Skin of body (tissue), 3 donors: ENCODE measurements at places on chromosomes 3 and 15. TPM values are rescaled to one million over a fixed set of nuclear protein-coding genes. Genes with fewer than 3 reads are reported as not detected.

The PDCD7 gene
- total RNA-seq = 10.9 TPM

DNA sequence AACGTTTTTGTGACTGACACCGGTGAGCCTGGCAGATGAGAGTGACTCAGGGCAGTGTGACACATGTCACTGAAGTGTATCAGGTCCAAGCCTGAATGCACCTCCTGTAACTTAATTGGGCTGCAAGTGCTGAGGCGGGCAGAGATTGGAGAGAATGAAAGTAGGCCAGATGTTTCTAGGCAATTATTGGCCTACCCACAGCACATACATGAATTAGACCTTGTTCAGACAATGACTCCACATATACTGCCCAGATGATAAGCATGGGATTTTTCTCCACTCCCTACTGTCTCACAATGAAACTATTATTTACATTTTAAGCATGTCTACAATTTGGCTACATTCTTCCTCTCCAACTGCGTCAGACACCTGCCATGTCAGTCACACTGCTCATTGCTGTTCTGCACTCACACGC is 187.3 kb upstream of the ZNF385D start:
- DNase-seq = no peak

GRCh38 chr15:38769492-38769891 is 204.9 kb upstream of the RASGRP1 start:
- DNase-seq = no peak

GRCh38 chr3:127844326-127844942 is 22.1 kb upstream of the MGLL start:
- no peak for DNase-seq

GRCh38 chr3:141183606-141184005 is 48.0 kb upstream of the PXYLP1 start:
- no peak for DNase-seq

- no peak for DNase-seq
Observed at GRCh38 chr15:69092159-69092558, 68.3 kb upstream of the GLCE start.

DNA sequence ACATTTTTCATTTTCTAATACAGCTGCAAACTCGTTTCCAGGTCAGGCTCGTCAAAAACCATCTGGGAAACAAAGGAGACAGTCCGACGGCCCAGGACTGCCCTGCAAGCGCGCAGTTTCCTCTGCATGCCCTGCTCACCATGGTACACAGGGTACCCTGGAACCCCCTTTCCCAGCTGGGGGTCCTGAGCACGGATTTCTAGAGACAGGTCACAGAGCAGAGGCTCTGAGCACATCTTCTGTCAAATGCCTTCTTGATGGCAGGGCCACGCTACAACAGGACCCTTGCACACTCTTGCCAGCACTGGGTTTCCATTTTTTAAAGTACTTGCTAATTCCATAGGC is 8.1 kb downstream of the ZXDC start:
- DNase-seq = no peak
